ENCODE measurements at places on chromosomes 11 and 22.

DNA sequence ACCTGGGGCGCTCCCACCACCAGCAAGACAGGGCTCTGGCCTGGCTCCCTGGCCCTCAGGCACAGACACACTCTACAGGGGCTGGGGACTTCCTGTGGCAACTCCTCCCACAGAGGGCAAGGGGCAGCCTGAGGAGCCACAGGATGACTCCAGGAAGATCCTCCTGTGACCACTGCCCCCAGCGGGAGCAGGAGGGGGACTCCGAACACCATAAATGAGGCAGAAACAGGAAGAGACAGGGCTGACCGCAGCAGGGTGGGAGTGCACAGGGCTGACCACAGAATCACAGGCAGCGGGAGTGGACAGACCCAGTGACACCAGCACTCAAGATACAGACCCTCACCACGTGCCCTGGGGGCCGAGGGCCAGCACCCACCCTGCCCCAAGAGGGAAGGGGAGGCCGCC lies 10.8 kb downstream of the ARAP1 start:
- no peaks in the 10 kb centered on the region for H3K36me3 ChIP-seq
- H3K4me3 ChIP-seq: no peak overlapping the region
- DNase-seq: no peak
- no peak overlapping the region for H3K27ac ChIP-seq

GRCh38 chr11:65021509-65021908 lies 5.7 kb upstream of the SNX15 start:
- no peaks in the 10 kb centered on the region for H3K27me3 ChIP-seq
- peak; percentile 62 for DNase-seq
- no peak overlapping the region for H3K4me3 ChIP-seq
- no peaks in the 10 kb centered on the region for H3K4me1 ChIP-seq
- H3K36me3 ChIP-seq: peaks cover 15% of the 10 kb centered on the region

DNA sequence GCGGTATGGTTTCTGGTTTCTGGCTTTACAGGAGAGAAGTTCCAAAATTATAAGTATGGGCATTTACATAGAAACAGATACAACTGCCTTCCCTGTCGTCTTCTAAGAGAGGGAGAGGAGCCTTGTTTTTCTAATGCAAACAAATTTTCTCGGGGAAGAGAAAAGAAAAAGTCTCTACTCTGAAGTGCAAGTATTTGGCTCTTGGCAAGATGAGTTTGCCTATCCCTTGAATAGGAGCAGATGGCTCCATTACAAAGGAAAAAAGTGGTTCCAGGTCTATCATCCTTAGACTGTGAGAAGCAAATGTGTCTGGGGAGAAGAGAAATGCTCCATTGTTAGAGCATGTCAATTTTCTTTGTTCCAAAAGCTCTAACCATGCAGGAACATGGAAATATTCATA lies 455.6 kb downstream of the BUD13 start:
- no peaks in the 10 kb centered on the region for H3K36me3 ChIP-seq
- H3K27me3 ChIP-seq: peaks cover 30% of the 10 kb centered on the region
- peaks cover 10% of the 10 kb centered on the region for H3K4me1 ChIP-seq
- DNase-seq: no peak
- H3K27ac ChIP-seq: no peak overlapping the region
- H3K4me3 ChIP-seq: no peak overlapping the region

DNA sequence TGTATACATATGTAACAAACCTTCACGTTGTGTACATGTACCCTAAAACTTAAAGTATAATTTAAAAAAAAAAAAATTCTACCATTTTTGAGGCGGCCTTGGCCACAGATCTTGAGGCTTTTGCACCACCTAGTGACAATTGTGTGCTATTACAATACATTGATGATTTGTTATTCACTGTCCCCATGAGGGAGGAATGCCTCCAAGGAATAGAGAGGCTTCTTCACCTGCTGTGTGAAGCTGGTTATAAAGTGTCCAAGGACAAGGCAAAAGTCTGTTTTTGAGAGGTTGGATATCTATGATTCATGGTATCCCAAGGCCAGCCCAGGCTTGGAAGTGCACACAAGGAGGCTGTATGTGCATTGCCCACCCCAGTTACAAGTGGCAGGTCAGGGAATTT lies 30.7 kb downstream of the SLC22A25 start:
- no peak overlapping the region for H3K4me3 ChIP-seq
- H3K27me3 ChIP-seq: peaks cover 15% of the 10 kb centered on the region
- no peak overlapping the region for H3K27ac ChIP-seq
- no peaks in the 10 kb centered on the region for H3K36me3 ChIP-seq
- no peak for DNase-seq

- no peak overlapping the region for H3K27ac ChIP-seq
- peaks cover 7% of the 10 kb centered on the region for H3K4me1 ChIP-seq
- no peak overlapping the region for H3K4me3 ChIP-seq
- no peak for DNase-seq
Measured at GRCh38 chr22:46637711-46638600, 17.8 kb downstream of the GRAMD4 start.

- no peaks in the 10 kb centered on the region for H3K27me3 ChIP-seq
- peaks cover 87% of the 10 kb centered on the region for H3K4me1 ChIP-seq
- DNase-seq: no peak
- H3K36me3 ChIP-seq: peaks cover 34% of the 10 kb centered on the region
- peak overlapping the region; percentile 91 for H3K27ac ChIP-seq
Measured at GRCh38 chr11:20035701-20036601, 124.3 kb downstream of the DBX1 start.

DNA sequence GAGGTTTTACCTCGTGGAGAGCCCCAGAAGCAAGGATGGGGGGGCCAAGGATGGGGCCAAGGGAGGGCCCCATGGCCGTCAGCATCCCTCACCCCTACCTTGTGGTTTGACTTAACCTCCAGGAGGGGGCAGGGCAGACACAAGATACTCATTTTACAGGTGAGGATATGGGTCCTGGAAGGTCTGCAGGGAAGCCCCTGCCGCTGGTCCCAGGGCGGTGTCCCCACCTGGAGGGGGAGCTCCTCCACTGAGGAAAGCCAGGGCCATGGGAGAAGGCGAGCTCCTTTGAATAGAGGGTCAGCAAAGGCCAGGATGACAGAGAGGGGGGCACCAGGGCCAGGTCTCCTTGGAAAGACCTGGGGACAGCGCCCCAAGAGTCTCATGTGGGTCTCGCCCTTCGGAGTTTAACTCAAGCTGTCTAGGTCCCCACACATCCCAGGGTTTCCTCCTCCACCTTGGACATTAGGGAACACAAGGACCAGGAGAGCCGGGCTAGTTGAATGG lies 5.9 kb upstream of the ADORA2A start:
- DNase-seq: no peak
- H3K4me3 ChIP-seq: no peak overlapping the region
- H3K4me1 ChIP-seq: peaks cover 9% of the 10 kb centered on the region

DNA sequence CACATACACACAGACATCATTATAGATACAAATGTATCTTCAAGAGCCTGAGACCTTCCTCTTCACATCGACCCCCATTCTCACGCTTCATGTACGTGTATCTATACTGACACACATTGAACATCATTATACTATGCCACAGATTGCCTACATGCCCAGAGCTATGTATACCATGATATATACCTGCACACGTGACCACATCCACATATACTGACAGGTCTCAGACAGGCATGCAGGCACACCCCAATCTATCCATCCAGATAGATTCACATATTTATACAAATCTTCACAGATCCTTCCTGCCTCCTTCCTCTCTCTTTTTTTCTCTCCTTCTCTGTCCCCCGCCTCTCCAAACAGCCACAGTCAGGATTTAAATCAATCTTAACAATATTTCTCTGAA lies 140.1 kb downstream of the CEP164 start:
- H3K27me3 ChIP-seq: peaks cover 41% of the 10 kb centered on the region
- H3K4me3 ChIP-seq: no peak overlapping the region
- H3K36me3 ChIP-seq: no peaks in the 10 kb centered on the region
- H3K27ac ChIP-seq: no peak overlapping the region
- no peaks in the 10 kb centered on the region for H3K4me1 ChIP-seq

DNA sequence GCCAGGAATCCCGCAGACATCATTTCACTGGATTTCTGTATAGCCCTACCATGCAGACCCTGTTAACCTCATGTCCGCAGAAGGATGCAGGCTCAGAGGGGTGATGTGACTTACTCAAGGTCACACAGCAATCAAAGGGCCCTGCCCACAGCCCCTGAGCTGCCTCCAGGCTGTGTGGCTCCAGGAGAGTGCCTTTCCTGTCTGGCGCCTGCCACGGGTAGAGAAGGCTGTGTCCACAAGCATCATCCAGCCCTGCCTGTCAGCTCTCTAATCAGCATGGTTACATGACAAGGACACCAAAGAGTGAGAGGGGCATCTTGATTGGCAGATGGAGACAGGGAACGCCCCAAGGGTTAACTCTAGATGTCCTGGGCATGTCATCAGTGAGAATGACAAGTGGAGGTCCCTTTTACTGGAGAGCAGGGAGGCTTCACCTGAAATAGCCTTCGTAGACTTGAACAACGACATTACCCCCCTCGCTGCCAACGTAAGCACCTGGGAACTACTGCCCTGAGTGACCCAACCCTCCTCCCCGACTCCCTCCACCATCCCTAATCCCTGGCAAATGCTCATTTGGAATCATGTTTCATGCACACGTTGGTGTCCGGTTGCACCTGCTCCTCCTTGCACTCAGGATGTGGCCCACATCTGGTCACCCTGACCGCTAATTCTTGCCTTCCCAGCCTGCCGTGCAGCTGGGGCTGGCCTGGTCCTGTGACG lies 6.9 kb downstream of the FGF19 start:
- peaks cover 15% of the 10 kb centered on the region for H3K4me1 ChIP-seq
- peaks cover 2% of the 10 kb centered on the region for H3K36me3 ChIP-seq
- H3K27me3 ChIP-seq: peaks cover 5% of the 10 kb centered on the region
- no peak overlapping the region for H3K4me3 ChIP-seq

DNA sequence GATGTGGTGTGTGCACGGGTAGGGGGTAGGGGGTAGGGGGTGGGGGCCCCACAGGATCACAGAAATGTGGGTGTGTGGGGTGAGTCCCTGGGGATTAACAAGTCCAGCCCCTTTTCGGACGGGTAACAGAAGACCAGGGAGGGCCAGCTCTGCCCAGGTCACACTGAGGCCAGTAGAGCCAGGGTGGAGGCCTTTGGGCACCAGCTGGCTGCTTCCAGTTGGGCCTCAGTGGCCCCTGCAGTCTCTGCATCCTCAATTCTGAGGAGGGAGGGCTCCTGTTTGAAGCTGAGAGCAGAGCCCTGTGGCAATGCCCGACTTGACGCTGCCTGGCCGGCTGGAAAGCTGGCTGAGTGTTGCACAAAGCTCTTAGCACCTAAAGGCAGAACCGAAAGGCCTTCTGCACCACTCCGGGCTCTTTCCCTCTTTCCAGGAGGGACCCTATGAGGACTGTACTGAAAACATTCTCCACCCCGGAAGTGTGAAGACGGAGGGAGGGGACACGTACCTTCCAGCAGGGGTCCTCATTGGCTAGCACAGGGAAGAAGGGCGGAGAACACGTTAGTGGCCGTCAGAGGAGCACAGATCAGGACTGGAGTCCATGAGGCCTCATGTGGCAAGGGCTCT lies 120.4 kb downstream of the PHF21B start:
- H3K4me3 ChIP-seq: no peak overlapping the region
- no peaks in the 10 kb centered on the region for H3K27me3 ChIP-seq
- H3K27ac ChIP-seq: no peak overlapping the region
- H3K4me1 ChIP-seq: no peaks in the 10 kb centered on the region
- no peak for DNase-seq
- no peaks in the 10 kb centered on the region for H3K36me3 ChIP-seq

DNA sequence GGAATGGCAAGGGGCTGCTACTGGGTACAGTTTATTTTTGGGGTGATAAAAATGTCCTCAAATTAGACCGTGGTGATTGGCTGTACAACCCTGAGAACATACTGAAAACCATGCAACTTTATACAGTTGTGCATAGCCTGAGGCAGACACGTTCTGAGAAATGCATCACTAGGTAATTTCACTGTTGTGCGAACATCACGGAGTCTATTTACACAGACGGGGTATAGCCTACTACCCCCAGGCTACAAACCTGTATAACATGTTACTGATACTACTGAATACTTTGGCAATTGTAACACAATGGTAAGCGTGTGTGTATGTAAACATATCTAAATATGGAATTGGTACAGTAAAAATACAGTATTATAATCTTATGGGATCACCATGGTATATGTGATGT lies 23.6 kb downstream of the NARS2 start:
- no peak overlapping the region for H3K27ac ChIP-seq
- DNase-seq: no peak
- no peaks in the 10 kb centered on the region for H3K27me3 ChIP-seq
- peaks cover 11% of the 10 kb centered on the region for H3K36me3 ChIP-seq

GRCh38 chr11:83147895-83148294 lies 9.0 kb upstream of the PCF11 start:
- H3K36me3 ChIP-seq: peaks cover 2% of the 10 kb centered on the region
- DNase-seq: no peak
- H3K4me3 ChIP-seq: no peak overlapping the region
- peaks cover 2% of the 10 kb centered on the region for H3K27me3 ChIP-seq
- no peak overlapping the region for H3K27ac ChIP-seq

DNA sequence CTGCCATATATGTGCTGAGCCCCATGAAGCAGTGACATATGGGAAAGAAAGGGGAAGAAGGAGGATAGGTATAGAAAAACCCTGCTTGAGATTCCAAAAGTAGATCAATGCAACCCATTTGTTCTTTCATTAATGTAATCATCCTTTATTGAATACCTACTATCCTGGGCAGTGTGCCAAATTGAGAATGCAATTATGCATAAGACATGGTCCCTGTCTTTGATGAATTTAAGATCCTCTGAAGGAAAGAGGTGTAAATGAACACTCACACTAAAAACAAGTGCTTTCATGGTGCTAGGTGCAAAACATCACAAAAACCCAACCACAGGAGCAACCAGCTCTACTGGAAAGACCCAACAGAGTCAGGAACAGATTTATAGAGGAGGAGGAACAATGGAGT lies 29.7 kb downstream of the FLI1 start:
- no peaks in the 10 kb centered on the region for H3K36me3 ChIP-seq
- no peak overlapping the region for H3K27ac ChIP-seq
- no peaks in the 10 kb centered on the region for H3K27me3 ChIP-seq

DNA sequence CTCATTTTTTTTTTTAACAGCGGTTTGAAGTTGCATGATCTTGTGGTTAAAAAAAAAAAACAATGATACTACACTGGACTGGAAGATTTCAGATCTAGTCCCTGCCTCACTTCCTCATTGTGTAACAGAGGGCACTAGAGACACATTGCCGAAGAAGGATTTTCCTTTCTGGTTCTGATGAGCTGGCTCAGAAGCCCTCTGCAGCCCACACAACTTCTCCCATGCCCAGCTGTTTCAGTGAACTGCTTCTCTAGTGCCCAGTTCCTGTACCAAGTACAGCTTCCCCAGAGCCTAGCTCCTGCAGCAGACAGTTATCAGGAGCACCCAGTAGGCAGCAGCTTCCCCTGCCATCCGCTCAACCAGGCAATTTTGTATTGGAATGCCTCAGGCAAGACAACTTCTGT lies 29.5 kb upstream of the ANO5 start:
- no peak overlapping the region for H3K4me3 ChIP-seq
- H3K4me1 ChIP-seq: no peaks in the 10 kb centered on the region
- DNase-seq: no peak
- H3K36me3 ChIP-seq: no peaks in the 10 kb centered on the region

- H3K4me3 ChIP-seq: no peak overlapping the region
- no peaks in the 10 kb centered on the region for H3K27me3 ChIP-seq
- no peak overlapping the region for H3K27ac ChIP-seq
- no peak for DNase-seq
Measured at GRCh38 chr11:14386895-14387480, 28.0 kb upstream of the RRAS2 start.

- no peak for DNase-seq
- peaks cover 25% of the 10 kb centered on the region for H3K4me1 ChIP-seq
- H3K4me3 ChIP-seq: peak overlapping the region; percentile 64
- H3K27ac ChIP-seq: no peak overlapping the region
Measured at GRCh38 chr22:50271519-50271970, 1.4 kb upstream of the MAPK11 start.
